ENCODE measurements at places on chromosomes 2 and 18.

- peak; percentile 88 for DNase-seq
Measured at GRCh38 chr2:112699984-112700667, 20.7 kb upstream of the NT5DC4 start.

DNA sequence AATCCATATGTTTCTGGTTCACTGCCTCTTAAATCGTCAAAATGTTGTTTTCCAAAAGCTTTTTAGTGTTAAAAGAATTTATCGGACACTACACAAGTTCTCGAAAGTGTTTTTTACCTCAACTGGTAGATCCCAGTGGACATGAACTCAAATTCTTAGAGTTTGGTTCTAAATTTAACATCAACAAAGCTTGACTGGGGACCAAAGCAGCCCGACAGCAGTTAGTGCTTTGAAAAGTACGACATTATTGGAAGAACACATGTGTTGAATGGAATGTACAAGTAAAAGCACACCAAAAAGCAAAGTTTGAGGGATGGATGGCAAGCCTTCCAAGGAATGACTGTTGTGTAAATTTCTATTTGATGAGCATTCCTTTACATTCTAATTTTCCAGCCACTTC, 803.9 kb upstream of the POU3F3 start:
- no peak for DNase-seq

DNA sequence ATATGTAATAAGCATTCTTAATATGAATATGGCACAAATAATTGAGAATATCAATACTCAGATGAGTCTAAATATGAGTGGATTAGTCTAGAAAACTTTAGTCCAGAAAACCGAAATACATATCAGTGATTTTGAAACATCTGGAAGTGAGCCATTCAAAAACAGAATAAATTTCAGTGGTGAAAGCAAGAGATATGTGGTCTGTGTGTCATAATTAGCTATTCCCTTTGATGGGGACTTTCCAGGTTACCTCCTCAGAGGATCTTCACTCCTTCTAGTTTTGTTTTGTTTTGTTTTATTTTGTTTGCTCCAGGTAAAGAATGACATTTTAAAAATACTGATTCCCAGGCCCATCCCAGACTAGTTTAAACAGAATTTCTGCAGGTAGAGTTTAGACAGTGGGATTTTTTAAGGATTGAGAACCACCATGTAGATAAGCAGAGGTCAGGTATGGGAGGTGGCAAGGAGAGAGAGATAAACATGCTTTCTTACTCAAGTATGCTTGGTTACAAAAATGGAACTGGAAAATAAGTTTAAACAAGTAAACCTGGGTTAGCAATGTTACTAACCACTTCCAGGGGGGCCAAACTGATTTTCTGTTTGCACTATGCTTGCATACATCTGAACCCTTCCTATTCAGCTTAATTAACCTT, 70.7 kb downstream of the NABP1 start:
- DNase-seq = no peak

DNA sequence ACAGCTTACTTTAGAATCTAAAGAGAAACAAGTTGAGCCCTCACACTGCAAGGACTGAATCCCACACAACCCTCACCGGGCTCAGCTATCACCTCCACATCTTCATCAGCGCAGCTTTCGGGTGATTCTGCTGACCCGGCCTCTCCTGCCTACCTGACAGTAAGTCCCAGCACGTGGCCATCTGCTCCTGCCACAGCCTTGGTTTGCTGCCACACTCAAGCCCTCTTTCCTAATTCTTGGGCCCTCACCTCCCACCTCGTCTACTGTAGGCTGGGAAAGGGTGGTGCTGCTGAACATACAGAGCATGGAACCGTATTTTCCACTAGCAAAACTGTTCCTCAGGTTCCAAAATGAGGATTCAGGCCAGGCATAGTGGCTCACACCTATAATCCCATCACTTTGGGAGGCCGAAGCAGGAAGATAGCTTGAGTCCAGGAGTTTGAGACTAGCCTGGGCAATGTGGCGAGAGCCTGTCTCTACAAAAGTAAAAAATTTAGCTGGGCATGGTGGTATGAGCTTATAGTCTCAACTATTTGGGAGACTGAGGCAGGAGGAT, 55.3 kb upstream of the HAAO start:
- no peak for DNase-seq

- DNase-seq = no peak
Measured at GRCh38 chr2:216596236-216596979, 36.8 kb upstream of the IGFBP2 start.

DNA sequence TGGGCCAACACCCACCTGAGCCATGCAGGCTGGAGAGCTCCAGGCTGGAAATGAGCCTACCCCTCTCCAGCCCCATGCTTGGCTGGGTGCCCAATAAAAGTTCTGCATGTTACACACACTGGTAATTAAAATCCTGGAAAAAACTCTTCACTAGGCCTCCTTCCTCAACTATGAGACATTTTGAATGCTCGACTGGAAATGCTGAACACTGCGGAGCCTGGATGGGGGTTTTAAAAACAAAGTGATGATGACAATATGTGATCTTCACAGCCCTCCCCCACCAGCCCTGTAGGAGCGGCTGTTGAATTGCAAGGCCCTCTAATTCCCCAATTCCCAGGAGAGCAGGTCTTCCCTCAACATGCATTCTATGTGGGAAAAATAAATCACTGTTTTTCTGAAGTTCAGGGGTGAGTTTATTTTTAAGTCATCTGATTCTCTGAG, 179.2 kb downstream of the TTC32 start:
- no peak for DNase-seq

DNA sequence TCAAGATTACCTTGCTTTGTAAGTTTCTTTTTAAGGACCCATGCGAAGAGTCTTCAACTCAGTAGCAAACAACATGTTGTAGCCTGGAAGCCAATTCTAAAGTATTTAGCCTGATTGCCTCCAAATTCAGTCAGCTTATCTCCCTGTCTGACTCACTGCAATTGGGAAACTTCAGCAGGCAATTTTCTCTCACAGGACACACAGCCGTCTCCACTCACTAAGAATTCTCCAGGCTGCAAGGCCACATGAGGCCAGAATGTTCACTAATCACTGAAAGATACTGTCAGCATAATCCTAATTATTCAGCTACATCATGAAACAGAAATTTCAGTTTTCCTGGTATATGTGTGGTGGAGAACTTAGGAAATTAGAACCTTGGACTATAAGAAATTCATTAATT, 78.1 kb upstream of the PDE1A start:
- DNase-seq = no peak

- DNase-seq = no peak
Measured at GRCh38 chr18:48991676-48992075, 40.9 kb upstream of the SMAD7 start.

- DNase-seq = no peak
Measured at GRCh38 chr2:120856421-120856862, 120.8 kb downstream of the GLI2 start.

GRCh38 chr18:31776093-31776492, 15.4 kb upstream of the SLC25A52 start:
- DNase-seq = no peak

DNA sequence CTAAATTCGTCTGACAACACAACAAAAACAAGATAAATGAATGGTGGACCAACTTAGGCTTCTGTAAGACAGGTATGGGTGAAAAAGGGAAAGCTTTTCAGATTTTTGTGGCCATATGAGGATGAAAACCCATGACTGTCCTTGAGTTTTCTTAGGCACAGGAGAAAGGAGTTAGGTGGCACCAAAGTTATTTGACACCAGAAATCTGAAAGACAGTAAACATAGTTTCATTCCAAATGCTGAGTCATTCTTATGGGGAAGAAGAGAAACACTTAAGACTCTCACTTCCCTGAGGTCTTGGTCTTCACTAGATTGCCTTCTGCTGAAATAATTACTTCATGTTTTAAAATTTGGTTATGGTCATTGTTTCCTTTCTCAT, 5.2 kb upstream of the GPD2 start:
- DNase-seq = peak; percentile 89

DNA sequence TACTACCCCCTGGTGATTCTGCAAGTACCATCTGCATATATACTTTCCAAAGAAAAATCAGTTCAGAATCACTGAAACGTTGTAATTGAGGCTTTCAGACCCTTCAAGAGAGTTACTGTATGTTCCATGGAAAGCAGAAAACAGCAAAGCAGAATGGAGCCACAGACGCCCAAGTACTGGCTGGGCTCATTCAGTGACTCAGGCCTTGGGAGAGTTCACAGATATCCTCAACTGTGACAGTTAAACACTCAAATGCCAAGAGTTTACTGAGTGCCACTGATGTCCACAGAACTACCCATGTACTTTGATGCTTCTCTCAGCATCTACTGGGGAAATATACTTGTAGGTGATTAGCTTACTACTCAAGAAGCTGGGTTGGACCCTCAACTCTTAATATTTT, 303.4 kb downstream of the TCF4 start:
- DNase-seq = no peak

- no peak for DNase-seq
Measured at GRCh38 chr2:48504647-48505327, 25.2 kb upstream of the STON1 start.

DNA sequence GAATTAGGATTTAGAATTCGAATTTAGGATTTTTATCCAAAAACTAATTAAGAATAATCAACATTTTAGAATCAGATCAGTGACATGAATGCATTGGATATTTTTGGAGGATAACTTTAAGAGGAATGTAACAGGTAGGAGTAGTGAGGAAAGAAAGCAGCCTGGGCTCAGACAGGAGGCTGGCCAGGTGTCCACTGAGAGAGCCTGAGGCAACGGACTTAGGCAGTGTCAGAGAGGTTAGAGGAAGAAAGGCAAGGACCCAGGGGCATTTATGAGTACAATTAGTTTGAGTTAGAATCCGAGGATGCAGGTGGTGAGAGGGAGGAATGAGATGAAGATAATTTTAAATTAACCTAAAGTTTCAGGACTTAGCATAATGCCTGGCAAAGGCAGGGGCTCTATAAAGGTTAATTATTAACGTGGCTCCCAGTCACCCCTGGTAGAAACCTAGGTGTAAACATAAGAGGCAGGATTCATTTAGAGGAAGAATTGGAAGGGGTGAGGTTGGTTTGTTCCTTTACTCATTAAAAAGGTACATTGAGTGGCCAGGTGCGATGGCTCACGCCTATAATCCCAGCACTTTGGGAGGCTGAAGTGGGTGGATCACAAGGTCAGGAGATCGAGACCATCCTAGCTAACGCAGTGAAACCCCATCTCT, 507.1 kb downstream of the TMEM182 start:
- no peak for DNase-seq

DNA sequence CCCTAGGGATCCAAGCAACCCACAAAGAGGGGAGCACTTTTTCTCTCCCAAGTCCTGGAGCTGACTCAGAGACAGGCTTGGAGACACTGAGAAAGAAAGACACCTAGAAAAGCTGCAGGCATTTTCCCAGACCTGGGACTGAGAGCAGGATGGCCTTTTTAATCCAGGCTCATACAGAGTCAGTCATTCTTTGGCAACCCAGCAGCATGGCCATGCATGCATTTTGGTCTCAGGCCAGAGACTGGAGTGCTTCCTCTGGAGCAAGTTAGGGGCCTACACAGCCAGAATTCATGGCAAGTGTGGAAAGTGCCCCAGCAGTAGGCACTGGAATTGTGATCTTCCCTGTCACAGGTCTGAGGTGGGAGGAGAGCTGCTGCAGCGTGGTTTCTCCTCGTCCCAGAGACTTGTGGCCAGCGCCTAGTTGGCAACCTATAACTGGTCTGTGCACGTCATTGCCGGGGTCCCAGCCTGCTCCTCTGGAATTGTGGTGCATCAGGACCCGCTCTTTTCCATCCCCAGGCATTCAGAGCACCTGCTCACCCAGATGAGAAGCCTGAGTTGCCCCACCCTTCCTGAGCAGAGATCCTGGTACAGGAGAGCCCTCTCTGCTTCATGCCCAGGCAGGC, 231.9 kb upstream of the RAB6C start:
- DNase-seq = no peak

- peak; percentile 85 for DNase-seq
Measured at GRCh38 chr2:40554665-40555294, 102.9 kb upstream of the SLC8A1 start.

DNA sequence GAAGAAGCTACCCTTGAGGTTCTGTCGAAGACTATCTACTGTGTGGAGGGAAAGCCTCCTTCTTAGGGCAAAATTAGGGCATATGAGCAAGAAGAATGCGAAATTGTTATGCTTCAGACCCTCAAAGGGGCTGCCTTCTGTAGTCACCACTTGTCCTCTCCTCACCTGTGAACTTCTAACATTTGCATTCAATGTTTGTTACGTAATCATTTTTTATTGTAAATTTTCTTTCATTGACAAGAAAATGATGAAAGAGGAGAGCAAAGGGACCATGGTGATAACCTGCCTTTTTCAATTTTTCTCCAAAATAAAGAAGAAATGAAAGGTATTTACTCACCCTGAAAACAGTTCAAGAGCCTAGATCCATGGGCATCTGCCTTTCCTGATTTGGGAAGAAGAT, 193.0 kb downstream of the SP3 start:
- no peak for DNase-seq

GRCh38 chr2:32946314-32947075, at the start of gene LTBP1:
TSS of gene LTBP1 (plus strand) at chr2:32946953. CDS start at chr2:32947325, 372 bp downstream.
- peak; percentile 63 for DNase-seq

- DNase-seq = no peak
Measured at GRCh38 chr2:68719912-68720311, 14.7 kb upstream of the ARHGAP25 start.

GRCh38 chr2:8693157-8693821, 11.4 kb downstream of the ID2 start:
- peak; percentile 35 for DNase-seq

DNA sequence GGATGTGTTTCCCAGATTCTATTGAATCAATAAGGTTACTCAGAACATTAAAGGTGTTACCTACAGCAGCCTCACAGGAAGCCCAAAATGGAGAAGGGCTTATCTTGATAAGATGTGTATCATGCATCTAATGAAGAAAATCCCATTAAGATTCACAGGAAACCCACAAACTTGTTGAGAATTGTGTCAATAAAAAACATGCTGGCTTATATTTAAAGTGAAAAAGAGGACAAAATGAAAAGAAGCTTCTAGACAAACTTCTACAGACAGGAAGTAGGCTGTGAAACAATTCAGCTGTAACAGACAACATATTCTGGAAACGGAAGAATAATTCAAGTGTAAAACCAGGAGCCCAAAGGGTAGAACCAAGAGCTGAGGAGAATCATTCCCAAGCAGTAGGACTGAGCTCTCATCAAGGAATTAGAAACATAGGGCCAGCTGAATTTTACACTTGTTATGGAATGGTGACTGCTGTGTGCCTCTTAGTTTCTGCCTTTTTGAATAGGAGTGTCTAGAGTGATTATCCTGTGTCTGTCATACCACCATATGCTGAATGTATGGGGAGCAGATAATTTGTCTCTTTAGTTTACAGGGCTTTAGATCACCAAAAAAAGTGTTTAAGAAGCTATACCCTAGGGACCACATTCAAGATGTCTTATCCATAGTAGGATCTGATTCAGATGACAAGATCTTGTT, 9.6 kb downstream of the IMMT start:
- no peak for DNase-seq

- no peak for DNase-seq
Measured at GRCh38 chr18:37452682-37453385, 112.8 kb downstream of the CELF4 start.

GRCh38 chr2:60353406-60353800, 200.1 kb downstream of the BCL11A start:
- no peak for DNase-seq
